Uterine smooth muscle cell (primary cell): ENCODE measurements at places on chromosomes 4 and X. TPM values are rescaled to one million over a fixed set of nuclear protein-coding genes. Genes with fewer than 3 reads are reported as not detected.

Gene GRPR
- 0.11 TPM in 1 of 2 replicates, not detected in the other for total RNA-seq

Gene TRO
- total RNA-seq, result 6.8 and 20.1 TPM in 2 replicates

Gene SAGE1
- not detected in 2 replicates for total RNA-seq

Gene P2RY4
- under 0.01 TPM in 1 of 2 replicates, not detected in the other for total RNA-seq
